ENCODE measurements at places on chromosomes 3 and 15.

- peak; percentile 52 for DNase-seq
Observed at GRCh38 chr3:46517016-46517783, 19.4 kb downstream of the RTP3 start.

DNA sequence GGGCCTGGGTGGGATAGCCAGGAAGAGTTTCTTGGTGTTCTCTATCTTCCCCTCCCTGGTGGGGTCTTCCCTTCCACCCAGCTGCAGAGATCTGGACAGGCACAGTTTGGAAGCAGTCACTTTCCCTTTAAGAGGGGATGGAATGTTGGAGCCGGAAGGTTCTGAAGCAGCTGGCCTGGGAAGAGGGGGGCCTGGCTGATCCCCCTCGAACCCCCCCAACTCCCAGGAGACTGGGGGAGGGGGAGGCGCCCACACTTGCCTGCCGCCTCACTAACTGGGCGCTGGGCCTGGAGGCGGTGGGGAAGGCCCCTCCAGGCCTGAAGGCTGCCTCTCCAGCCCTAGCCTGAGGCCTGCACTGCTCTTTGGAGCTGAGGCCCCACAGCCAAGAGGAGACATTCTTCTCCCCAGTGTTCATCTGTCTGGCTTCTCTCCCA lies 1.4 kb downstream of the DVL3 start:
- DNase-seq: peak; percentile 59

DNA sequence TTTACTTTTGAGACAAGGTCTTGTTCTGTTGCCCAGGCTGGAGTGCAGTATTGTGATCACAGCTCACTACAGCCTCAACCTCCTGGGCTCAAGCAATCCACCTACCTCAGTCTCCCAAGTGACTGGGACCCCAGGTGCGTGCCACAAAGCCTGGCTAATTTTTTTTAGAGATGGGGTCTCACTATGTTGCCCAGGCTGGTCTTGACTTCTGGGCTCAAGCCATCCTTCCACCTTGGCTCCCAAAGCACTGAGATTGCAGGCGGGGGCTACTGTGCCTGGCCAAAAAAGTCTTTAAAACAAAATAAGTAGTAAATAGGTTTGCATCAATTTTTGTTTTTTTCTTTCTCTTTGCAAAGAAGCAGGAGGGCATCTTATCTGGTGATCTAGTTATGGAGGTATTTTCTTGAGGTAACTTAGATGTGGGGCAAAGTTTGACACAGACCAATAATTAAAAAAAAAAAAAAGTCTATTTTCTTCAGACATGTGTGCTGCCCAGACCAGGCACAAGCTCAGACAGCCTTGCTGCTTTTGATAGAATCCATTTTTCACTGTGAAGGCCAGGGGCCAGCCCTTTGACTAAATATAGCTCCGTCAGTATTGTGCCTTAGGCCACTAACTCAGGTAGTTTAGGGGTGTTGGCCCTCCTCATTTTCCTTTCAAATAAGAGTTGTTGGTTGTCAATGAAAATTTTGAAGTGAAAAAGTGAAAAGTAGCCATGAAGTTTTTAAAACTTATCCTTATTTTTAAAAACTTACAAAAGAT lies 2.5 kb downstream of the ARL6IP5 start:
- DNase-seq: no peak

GRCh38 chr3:175325440-175325839 lies 466.3 kb downstream of the NAALADL2 start:
- no peak for DNase-seq

- DNase-seq: no peak
Observed at GRCh38 chr3:138180375-138181029, 5.8 kb upstream of the DBR1 start.

DNA sequence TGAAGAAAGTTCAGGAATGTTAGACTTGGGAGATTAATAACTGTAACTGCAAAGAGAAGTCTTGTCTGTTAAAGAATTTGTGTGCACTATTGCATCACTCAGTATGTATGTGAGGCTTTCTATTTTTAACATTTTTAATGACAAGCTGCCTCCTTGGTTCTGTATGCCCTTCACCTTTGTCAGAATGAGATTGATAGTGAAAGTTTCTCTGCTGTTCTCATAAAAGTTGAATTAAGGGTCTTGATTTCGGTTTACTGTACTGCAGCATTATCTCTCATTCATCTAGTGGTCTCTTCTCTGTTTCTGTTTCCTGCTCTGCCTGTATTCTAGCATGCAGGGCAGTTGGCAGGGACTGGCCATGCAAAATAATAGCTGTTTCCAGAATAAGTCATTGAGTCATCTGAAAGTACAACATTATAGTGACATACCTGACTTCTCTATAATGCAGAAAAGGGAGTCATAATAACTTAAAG lies 454.9 kb downstream of the IL5RA start:
- DNase-seq: no peak

- DNase-seq: no peak
Observed at GRCh38 chr3:166270429-166270828, 433.2 kb upstream of the BCHE start.

DNA sequence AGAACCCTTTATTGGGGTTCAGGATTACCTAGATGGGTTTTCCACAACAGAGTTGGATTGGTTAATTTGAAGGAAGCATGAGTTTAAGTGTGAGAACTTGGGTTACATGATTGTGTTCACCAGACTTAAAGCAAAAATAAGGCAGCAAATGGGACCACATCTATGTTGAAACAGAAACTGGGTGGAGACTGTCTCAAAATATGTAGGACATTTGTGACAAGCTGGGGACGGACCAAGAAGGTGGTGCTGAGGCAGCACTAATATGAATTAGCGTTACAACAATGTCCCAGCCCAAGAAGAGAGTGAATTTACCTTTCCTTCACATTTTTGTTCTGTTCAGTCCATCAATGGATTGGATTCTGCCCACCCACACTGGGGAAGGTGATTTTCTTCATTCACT lies 866 bp upstream of the AADACL2 start:
- DNase-seq: no peak

GRCh38 chr3:166446986-166447385 lies 609.8 kb upstream of the BCHE start:
- DNase-seq: no peak

GRCh38 chr3:30131191-30131590 lies 475.2 kb upstream of the TGFBR2 start:
- no peak for DNase-seq

- DNase-seq: no peak
Observed at GRCh38 chr15:80169768-80170357, 17.1 kb downstream of the FAH start.

DNA sequence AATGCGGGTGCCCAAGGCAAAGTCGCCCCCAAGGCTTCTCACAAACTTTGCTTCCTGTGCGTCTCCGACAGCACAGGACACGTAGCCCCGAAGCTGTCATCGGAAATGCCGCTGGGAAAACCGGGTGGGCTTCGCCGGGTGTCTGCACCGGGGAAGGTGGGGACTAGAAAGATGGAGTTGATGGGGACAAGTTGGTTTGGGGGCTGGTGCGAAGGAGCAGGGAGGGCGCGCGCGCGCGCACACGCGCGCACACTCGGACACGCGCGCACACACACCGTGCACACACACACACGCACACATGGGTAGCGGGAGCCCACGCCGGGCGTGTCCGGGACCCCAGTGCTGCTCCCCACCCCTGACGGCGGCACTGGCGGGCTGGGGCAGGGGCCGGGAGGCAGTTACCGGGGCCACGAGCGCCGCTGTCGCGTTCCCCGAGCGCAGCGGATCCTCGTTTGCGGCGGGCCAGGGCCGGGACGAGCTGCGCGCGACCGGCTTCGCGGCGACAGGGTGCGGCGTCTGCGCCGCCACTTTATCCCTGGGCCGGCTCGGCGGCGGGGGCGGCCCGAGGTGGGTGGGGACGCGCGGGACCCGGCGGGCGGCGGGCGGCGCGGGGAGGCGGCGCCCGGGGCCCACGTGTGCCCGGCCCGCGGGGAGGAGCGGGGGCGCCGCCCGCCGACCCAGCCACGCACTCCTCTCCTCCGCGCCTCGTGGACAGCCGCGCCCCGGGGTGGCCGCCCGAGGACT lies 539 bp upstream of the MGLL start:
- DNase-seq: peak; percentile 75

- no peak for DNase-seq
Observed at GRCh38 chr15:56892659-56893363, 25.6 kb upstream of the TCF12 start.

- no peak for DNase-seq
Observed at GRCh38 chr3:124829819-124830554, 57.2 kb downstream of the ITGB5 start.

Measured in AG08396 (cell line).